ENCODE measurements at places on chromosomes 6 and 20.

- DNase-seq = peak; percentile 54
Observed at GRCh38 chr6:131909408-131910218, 41.6 kb downstream of the CCN2 start.

DNA sequence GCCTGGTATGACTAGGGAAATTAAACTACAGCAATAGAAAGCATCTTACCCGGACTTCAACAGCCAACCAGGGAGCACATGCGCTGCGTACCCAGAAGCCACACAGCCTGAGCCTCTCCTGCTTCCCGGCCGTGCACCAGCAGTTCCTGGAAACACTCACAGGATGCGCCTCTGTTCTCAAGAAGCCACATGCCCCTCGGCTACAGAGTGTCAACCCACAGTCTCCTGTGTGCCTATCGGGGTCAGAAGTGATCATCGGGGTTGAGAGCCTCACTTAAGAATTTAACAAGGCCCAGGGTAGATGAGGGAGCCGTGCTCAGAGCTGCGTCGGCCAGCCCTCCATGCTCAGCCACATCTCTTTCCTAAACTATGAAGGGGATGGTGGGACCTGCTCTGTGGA lies 147.2 kb upstream of the GGTLC1 start:
- no peak for DNase-seq

GRCh38 chr6:117449549-117450439 lies 24.1 kb upstream of the ROS1 start:
- peak; percentile 45 for DNase-seq

DNA sequence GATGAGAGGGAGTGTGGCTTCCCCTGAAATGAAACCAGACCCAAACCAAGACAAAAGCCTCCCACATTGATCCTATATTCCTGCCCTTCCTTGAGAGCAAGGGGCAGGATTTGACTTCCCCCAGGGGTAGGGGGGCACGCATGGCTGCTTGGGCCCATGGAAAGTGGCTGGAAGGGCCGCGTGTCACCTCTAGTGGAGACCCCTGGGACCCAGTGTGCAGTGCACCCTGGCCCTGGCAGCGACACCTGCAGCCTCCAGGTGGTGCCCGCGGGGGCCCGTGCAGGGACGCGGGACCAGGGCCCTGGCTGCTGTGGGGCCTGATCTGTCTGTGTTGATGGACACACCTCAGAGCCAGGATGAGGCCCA lies 18.0 kb upstream of the SLCO4A1 start:
- DNase-seq = no peak

DNA sequence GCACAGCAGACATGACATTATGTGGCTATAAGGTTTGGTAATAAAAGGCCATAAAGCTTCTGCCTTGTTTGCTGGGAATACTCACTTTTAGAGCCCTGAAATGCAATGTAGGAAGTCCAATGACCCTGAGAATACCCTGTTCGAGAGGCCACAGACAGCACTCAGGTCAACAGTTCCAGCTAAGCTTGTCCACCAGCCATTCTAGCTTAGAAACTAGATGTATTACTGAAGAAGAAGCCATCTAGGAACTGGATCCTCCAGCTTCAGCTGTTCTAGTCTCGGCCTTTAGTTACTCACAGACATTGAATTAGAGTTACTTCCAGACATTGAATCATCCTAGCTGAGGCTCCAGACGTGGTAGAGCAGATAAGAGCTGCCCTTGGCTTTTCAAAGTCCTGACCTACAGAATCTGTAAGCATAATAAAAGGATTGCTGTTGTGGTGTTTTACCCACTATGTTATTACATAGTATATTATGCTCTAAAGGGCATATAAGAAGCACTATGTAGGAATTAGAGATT lies 84.9 kb downstream of the MMS22L start:
- DNase-seq = no peak

Measured in activated CD8-positive, alpha-beta memory T cell treated with anti-CD3 and anti-CD28 coated beads for 1 hour (primary cell).